ENCODE measurements at places on chromosomes 1 and 21. TPM values are rescaled to one million over a fixed set of nuclear protein-coding genes. Genes with fewer than 3 reads are reported as not detected.
A peak's percentile ranks its signal among the peaks of the same experiment; 100 is the strongest.

GRCh38 chr1:225870911-225871310, 11.3 kb downstream of the TMEM63A start:
- no peak for DNase-seq

DNA sequence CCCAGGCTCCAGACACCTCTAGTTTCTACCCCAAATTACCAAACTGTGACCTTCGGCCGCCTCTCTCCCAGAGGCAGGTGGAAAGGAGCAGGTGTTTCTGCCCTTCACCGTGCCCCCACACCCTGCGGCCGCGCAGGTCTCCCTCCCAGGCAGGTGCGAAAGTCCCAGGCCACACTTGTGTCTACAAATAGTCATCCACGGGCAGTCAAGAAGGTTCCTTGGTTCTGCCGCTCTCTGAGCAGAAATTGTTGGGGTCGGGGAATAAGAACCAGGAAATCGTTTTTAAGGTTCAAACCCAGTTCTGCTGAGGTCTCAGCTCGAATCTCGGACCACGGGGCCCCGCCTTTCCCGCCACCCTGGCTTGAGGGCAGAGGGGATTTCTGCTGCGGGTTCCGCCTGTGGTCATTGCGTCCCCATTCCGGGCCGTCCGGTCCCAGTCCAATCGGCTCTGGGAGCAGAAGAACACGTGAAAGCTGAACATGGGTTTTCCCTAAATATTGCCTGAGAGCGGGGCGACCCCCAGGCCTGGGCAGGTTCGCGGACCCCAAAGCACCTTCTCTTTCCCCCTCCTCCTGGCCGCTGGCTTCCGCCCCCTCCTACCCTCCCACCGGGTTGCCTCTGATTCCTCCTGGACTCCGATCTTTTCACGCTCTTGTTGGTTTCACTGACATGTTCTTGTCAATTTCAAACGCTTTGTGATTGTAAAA, 1.2 kb upstream of the ATF3 start:
- peak; percentile 76 for DNase-seq

DNA sequence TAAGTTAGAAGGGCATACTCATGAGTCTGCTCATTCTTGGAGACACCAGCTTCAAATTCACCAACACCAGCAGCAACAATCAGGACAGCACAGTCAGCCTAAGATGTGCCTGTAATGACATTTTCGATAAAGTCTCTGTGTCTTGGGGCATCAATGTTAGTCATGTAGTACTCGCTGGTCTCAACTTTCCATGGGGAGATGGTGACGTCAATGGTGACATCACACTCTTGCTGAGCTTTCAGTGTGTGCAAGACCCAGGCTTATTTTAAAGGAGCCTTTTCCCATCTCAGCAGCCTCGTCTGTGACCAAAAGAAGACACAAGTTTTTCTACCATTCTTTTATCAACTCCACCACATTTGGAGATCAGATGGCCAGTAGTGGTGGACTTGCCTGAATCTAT, 75.5 kb downstream of the SERINC2 start:
- no peak for DNase-seq

- DNase-seq, result peak; percentile 97
Measured at GRCh38 chr1:222712253-222713090, at the start of the genes AIDA and BROX. Gene AIDA (minus strand): TSS chr1:222712491. CDS start chr1:222712317, 174 bp downstream. Gene BROX (plus strand): TSS chr1:222712564. CDS start chr1:222715700, 3,136 bp downstream.

DNA sequence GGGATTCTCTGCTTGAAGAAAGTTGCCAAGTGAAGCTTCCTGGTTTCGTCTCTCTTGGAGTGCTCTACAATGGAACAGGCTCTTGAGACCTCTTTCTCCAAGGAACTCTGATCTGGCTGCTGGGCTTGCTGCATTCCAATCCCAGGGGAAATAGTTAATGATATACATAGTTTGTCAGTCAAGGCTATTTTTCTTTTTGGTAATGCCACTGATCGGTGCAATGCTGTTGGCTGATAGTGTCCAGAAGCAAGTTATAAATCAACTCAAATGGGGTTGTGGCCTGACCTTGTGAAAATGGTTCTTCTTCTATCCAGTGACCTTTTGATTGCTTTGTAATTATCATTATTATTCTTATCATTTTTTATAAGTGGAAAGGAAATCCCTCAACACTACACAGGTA, 48.4 kb upstream of the TNFSF18 start:
- DNase-seq, result no peak

DNA sequence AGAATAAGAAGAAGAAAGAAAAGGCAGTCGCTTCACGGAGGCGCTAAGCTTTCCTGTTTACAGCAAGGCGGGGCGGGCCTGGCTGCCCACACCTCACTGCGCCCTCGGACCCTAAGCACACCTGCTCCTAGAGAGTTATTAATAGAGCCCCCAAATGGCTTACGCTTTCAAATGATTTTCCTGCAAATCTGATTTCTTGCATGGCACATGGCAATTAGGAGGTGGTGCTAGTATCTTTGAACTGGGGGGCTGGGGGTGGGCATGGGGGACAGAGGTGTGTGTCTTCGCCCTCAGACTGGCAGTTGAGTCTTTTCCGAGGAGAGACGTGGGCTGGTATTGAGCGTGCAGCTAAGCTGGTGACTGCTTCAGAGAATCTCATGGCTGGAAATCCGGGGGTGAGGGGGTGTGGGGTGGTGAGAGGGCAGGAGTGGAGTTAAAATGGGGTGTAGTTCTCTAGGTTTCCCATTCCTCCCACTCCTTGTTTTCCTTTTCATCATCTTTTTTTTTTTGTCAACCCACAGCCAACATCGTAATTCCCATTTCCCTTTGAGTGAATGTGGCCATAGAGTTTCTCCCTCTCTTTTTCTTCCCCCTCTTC, 1.3 kb downstream of the S1PR1 start:
- no peak for DNase-seq

The CELA2A gene
- total RNA-seq, result not detected

The TTC34 gene
- 1.3 TPM for total RNA-seq

The TRIM67 gene
- total RNA-seq, result not detected

Data from upper lobe of right lung (tissue), 1 donor.